ENCODE measurements at places on chromosomes 4 and X.

- DNase-seq: no peak
Measured at GRCh38 chr4:88320224-88320779, 35.9 kb upstream of the PPM1K start.

DNA sequence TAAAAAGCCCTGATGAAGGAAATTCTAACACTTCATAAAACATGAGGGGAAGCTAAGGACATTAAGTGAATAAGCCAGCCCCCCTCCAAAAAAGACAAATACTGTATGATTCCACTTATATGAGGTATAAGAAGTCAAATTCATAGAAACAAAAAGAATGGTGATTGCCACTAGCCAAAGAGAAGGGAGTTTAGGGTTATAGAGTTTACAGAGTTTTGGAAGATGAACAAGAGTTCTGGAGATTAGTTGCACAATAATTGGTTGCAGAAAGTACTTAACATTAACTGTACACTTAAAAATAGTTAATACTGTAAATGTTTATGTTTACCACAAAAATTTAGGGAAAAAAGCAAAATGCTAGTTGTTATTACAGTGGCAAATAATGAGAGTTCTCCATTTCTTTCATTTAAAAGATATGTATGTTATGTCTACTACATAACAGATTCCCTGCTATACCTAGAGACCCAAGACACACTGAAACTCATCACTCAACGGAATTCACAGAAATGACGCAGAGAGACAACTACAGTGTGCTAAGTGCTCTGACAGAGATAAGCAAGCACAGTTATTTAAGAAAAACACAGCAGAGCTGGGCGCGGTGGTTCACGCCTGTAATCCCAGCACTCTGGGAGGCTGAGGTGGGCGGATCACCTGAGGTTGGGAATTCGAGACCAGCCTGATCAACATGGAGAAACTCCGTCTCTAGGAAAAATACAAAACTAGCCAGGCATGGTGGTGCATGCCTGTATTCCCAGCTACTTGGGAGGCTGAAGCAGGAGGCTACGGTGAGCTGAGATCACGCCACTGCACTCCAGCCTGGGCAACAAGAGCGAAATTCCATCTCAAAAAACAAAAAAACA, 37.2 kb downstream of the EIF4E start:
- no peak for DNase-seq

DNA sequence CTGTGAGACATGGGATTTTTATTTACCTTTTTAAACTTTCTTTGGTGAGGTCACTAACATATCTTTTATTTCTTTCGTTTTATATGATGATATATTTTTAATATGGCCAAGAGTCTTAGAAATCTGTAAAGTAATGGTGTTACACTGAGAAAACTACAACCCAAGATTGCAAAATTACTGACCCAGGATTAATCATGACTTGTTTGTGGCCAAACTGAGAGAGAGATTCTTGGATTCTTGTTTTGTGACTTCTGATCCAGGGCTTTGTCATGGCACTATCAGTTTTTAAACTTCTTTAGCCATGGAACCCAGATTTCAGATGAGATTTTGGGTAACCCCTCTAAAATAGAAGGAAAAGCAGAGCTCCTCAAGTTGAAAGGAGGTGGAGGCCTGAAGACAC, 42.0 kb downstream of the SGMS2 start:
- no peak for DNase-seq

- DNase-seq: no peak
Measured at GRCh38 chrX:6694977-6695376, 160.1 kb upstream of the VCX3A start.

GRCh38 chrX:43349363-43349762, 306.7 kb upstream of the MAOA start:
- DNase-seq: peak; percentile 33

DNA sequence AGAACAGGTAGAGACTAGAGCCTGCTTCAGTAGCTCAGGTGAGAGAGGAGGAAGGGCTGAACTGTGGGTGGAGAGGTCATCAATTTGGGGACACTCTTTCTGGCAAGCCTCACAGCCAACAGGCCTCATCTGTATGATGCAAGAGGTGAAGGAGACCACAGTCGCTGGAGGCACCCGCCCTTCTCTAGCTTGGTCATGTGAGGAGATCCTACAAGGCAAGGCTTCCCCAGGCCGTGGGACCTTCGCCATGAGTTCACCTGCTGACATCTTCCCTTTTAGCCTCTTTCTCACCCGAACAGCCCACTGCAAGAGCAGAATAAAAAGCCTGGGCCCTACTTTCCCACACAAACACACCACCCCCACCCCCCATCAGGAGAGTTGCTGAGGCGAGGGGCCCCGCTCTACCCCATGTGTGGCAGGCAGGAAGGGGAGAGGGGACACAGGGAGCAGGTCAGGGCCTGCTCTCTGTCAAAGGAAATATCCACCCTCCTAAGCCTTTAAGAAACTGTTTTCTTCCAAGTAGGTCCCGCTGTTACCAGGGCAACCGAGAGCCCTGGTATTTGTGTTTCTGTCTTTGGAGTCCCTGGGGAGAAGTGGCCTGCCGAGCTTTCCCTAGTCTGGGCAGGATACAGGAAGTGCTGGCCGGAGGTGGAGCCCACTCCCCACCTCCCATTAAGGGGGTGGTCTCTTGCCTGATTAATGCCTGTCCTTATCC, 8.1 kb downstream of the RTL5 start:
- no peak for DNase-seq

- no peak for DNase-seq
Measured at GRCh38 chrX:14886252-14886651, 13.0 kb downstream of the MOSPD2 start.

DNA sequence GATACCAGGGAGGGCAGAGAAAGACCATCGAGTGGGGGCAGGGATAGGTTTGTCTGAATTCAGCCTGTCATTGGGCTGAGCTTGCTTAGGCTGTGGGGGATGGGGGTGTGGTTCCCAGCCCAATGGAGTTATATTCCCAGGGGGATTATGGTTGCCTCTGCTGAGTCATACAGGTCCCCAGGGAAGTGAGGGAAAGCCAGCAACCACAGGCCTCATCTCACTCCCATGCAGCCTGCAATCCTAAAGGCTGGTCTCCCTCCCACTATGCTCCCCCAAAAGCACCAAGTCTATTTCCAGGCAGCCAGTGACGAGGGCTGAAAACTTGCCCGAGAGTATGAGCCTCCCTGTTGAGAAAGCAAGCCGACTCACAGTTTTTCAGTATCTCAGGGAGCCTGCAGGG, 39.3 kb downstream of the AFM start:
- no peak for DNase-seq

DNA sequence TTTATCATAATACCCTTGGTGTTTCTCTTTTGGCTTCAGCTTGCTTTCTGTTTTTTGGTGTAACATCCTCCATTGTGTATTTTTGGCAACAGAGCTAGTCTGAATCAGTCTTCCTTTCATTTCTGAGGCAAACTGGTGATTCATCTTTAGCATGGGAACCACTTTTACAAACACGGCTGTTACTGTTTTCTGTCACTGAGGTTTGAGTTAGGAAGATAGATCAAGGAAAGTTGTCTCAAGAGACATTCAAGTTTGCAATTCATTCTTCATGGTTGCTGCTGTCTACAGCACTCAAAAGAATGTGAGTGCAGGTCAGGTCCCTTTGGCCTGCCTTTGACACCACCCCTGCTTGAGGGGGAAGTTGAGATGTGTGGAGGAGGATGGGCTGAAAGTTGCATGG, 36.3 kb downstream of the IL21 start:
- DNase-seq: peak; percentile 22

GRCh38 chr4:38563707-38564495, 100.1 kb upstream of the KLF3 start:
- DNase-seq: no peak

- DNase-seq: no peak
Measured at GRCh38 chr4:82434949-82435348, 4.6 kb downstream of the ENOPH1 start.

DNA sequence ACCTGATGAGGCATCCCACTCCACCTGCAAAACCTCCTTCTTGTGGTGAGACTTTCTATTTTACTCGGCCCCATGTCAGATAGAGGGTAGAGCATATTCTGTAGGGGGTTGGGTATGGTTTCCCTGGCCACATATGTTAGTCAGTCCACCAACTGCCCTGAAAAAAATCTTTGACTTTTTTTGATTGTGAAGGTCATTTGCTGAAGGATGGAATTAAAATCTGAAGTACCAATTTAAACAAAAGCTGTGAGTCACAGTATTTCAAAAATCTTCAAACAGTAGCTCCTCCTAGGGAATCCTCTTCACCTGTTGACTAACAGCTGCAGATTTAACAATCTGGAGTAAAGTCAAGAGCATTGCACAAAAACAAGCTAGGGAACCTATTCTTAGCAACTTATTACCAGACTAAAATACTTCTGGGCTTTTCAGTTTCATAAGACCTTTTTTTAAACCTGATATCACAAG, 8.0 kb upstream of the CCDC110 start:
- DNase-seq: no peak

DNA sequence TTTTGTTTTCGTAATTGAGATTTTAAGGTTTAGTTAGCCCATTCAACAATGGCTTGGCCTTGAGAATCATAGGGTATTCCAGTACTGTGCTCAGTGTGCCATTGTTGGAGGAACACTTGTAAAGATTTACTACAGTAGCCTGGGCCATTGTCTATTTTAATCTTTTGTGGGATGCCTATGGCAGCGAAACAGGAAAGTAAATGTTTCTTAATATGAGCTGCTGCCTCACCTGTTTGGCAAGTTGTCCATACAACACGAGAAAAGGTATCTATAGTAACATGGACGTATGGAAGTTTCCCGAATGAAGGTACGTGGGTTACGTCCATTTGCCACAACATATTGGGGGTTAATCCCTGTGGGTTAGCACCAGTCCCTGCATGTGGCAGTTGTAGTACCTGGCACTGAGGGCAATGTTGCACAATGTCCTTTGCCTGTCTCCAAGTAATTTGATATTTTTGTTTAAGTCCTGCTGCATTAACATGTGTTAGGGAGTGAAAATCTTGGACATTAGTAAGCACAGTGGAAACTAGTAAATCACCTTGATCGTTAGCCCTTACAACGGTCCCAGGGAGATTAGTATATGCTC, 38.6 kb upstream of the AADAT start:
- no peak for DNase-seq

DNA sequence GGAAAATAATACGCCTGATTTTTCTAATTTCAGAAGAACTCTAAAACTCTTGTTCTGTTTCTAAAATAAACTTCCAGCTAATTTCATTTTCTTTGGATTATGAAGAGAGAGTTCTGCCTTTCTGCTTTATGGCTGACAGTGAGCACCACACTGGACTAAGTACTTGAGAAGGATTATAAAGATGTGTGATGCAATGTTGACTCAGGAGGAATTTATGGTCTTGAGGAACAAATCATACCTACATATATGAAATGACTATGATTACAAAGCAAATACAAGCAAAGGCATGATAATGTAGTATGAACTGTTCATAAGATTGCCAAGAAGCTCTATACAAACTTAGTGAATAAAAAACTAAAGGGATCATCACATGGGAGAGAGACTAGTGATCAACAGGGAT, 13.0 kb upstream of the SLC25A5 start:
- no peak for DNase-seq

DNA sequence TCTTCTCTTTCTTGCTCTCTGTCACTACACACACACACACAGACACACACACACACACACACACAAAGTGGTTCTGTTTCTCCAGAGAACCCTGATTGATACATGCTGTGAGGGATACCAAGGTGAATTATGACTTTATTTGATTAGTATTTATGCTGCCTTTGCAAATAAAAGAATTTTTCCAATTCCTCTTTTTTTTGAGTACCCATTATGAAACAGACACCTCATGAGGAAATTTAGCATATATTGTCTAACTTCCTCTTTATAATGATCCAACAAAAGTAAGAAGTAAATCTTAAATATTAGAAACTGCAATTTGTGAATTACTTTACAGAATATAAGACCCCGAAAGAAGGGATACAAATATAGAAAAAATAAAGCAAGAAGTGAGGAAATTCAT, 14.3 kb upstream of the RAB28 start:
- DNase-seq: no peak

GRCh38 chrX:19616959-19617358, 101.7 kb upstream of the MAP3K15 start:
- DNase-seq: no peak

GRCh38 chrX:20063716-20064351, 52.9 kb downstream of the MAP7D2 start:
- no peak for DNase-seq

- DNase-seq: no peak
Measured at GRCh38 chrX:16136080-16136479, 12.7 kb downstream of the GRPR start.

DNA sequence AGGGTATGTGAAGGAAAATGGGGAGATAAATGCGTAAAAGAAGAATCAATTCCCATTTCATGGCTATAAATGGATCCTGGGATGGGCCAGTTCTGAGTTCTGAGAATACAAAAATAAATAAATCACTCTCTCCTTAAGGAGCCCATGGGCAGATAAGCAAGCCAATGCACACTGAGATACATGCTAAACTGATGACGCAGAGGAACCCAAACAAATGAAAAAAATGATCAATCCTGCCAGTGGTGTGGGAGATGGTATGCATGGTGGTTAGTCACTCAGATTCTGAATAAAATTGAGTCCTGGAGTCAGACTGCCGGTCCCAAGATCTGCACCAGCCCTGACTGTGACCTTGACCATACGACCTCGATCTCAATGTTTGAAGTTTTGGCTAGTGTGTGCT, 59.7 kb downstream of the NEIL3 start:
- no peak for DNase-seq

DNA sequence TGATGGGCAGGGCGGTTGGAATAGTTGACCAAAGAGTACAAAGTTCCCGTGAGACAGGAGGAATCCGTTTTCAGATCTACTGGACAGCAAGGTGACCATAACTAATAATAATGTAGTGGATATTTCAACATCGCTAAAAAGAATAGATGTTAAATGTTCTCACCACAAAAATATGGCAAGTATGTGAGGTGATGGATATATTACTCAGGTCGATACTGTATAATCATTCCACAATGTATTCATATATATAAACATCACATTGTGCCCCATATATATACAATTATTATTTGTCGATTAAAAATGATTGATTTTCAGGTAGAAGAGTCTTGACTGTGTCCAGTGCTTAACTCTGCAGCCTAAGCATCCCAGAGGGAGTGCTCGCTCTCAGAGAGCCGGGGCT, 141.6 kb upstream of the TENM3 start:
- DNase-seq: no peak

DNA sequence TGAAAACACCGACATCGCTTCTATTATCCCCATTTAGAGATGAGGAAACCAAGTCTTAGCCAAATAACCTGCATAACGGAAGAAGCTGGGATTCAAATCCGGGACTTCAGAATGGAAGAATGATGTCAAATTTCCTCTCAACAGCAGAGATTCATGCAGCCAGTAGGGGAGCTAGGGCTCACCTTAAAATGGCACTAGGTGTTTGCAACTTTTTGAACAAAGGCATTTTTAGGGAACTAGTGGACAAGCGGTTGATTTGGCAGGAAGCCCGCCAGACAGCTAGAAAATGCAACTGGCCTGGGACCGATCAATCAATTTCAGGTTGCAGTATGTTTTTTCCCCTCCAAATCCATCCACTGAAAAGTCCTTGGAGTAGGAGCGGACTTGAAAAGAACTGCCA, 224.2 kb downstream of the PTTG2 start:
- no peak for DNase-seq

All from CD4-positive, alpha-beta T cell treated with Interleukin-6 at 100 ng/mL for 8 hours (primary cell).